H54 (cell line): ENCODE measurements at places on chromosomes 3 and 15.

- no peak for DNase-seq
Observed at GRCh38 chr3:123070510-123070909, 3.7 kb downstream of the PDIA5 start.

DNA sequence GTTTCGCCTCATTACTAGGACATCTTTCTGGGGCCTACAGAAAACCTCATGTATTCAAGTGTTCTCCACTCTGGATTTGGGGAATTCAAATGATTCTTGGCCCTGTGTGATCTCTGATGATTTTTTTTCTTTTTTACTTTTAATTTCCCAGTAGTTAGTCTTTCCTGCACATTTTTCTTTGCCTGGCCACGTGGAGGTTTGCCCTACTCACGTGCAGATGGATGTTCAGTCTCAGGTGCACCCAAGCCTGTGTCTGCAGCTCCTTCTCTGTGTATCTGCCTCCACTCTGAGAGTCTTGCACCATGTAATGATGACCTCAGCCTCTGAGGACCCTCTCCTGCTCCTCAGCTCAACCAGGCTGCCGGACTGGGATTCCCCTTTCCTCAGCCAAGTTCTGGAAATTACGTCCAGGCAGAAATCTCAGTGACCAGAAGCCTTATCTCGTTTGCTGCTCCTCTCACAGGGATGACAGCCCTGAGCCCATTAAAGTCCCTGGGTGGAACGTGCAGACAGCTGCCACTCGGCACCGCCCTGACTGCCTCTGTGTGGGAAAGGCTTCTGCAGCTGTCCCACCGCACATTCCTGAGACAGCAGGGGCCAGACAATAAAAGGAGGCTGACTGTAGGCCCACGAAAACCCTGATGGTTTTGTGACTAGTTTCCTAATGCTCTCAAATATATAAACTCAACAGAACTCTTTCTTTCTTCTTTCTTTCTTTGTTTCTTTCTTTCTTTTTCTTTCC, 31.4 kb upstream of the GABRB3 start:
- DNase-seq: no peak

GRCh38 chr15:78923015-78923414, 21.8 kb downstream of the CTSH start:
- DNase-seq: no peak

GRCh38 chr3:44045476-44046275, 196.0 kb upstream of the TOPAZ1 start:
- no peak for DNase-seq

DNA sequence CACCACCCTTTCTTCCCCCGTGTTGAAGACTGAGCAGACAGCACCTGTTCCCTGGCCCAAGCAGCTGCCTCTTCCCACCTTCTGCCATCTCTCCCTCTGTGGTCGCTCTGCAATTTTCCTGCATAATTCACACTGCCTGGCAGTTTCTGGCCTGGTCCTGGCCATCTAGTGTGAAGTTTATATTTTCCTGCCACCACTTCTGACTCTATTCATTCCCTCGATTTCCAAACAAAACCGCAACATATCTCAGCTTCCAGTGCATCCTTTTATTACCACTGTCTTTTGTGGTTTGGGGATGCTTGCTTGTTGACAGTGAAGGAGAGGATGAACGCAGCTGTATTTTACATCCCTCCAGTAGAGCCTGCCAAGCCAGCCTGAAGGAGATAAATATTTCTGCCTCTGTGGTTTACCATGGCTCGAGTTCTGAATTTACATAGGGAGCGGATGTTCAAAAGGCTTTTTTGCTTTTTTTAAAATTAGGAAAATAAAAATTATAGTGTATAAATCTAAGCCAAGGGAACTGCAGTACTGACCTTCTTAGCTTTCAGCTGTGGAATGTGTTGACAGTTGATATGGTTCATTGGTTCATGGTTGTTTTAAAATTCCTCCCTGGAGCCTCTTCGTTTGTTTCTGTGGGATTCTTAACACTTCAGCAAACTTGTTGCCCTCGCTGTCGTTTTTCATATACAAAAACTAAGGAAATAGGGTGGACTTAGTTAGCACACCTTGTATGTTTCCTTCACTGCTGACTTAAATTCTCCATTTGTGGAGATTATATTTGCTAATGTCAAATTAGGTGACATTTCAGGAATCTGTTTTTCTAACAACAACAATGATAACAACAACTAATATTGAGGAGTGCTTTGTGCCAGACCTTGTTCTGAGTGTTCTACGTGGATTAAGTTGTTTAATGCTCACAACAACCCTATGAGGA, 250.5 kb downstream of the ADAMTSL3 start:
- no peak for DNase-seq

DNA sequence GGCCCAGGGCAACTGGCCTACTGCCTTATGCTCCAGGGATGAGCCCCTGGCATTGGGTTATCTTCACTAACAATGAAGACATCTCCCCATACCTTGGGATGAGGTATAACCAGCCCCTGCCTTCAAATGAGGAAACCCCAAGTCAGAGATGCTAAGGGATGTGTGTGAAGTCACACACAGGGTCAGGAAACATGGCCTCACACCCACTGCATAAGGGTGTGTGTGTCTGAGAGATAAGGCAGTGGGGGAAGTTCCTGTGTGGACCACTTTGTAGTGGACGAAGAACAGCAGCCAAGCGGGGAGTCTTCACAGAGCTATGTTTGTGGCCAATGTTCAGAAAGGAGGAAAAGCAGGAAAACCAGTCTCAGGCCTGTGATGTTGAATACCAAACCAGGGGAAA, 10.5 kb downstream of the ELP6 start:
- DNase-seq: no peak
